ENCODE measurements at places on chromosomes 4 and X.

DNA sequence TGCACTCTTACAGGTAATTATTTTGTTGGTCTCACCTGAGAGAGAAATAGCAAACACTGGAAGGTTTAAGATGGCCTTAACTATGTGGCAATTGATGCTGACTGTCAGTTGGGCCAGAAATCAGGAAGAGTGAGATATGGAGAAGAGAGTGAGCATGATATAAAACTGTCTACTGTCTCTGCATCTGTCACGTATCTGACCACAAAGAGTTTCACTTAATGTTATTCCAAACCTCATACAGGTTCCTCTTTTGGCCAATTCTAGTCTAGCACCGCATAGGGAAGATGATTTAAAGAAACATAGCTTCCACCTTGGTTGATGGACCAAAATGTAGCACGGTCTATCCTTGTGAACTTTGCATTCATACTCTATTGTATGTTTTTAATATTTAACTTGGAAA, 381.0 kb upstream of the BOD1L1 start:
- DNase-seq: peak; percentile 21

DNA sequence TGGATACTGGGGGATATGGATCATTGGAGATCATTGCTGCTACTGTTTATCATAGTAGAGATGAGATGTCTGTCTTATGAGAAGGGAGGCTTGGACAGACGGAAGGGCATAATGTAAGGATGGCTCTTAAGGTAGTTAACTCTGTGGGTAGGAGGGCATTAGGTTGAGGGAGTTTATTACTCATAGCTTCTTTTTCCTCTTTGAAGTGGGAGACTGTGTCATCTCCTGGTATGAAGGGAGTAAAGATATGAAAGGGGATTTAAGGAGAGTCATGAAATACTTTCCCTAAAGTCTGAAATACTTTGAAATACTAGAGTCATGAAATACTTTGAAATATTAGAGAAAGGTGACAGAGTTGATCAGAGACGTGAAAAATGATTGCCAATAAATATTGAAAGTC, 255.5 kb upstream of the PITX2 start:
- no peak for DNase-seq

GRCh38 chrX:148609515-148610327, 109.3 kb downstream of the AFF2 start:
- DNase-seq: peak; percentile 78

DNA sequence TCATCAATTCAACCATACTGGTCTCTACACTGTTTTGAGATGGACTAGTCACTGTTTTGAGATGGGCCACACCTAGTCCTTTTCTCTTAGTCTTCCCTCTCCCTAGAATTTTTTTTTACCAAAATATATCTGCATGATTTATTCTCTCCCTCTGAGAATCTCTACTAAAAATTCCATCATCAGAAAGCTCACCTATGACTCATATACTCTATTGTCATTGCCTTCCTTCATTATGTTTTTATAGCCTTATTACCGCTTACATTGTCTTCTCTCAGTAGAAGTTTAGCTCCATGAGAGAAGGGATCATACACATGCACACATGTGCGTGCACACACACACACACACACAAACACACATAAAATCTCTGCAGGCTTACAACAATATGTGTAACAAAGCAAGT, 303.6 kb downstream of the PCDH10 start:
- no peak for DNase-seq

- no peak for DNase-seq
Measured at GRCh38 chr4:186032259-186032658, 36.7 kb upstream of the TLR3 start.

DNA sequence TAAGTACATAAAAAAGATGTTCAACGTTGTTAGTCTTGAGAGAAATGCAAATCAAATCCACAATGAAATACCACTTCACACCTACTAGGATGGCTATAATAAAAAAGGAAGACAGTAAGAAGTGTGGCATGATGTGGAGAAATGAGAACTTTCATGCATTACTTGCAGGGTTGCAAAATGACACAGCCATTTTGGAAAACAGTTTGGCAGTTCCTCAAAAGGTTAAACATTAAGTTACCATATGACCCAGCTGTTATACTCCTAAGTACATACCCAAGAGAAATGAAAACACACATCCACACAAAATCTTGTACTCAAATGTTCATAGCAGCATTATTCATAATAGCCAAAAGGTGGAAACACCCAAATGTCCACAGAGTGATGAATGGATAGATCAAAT, 25.8 kb upstream of the LIMCH1 start:
- peak; percentile 23 for DNase-seq

GRCh38 chr4:120753854-120754253, 168.7 kb downstream of the PRDM5 start:
- DNase-seq: peak; percentile 2

DNA sequence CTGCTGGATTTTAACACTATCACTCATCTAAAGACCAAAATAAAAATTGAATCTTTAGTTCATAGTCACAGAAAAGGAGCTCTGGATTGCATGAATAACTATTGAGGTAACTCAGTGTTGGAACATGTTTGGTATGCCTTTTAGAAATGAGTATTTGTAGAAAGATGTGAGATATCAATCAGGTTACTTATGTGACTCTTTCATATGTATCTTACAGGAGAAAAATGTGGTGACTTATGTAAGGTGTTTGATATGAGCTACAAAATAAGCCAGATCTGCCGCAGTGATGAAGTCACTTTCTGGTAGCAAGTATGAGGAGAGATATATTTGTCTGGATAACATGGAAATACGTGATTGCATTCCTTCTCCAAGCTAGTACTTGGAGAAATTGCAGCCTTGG, 1653.3 kb upstream of the PCDH7 start:
- DNase-seq: no peak

- peak; percentile 82 for DNase-seq
Measured at GRCh38 chr4:138494931-138495330, 252.8 kb upstream of the SLC7A11 start.

GRCh38 chr4:12579172-12579571, 905.0 kb downstream of the RAB28 start:
- peak; percentile 8 for DNase-seq

All from NB4 (cell line).